ENCODE measurements at places on chromosomes 3 and 15. TPM values are rescaled to one million over a fixed set of nuclear protein-coding genes. Genes with fewer than 3 reads are reported as not detected.

DNA sequence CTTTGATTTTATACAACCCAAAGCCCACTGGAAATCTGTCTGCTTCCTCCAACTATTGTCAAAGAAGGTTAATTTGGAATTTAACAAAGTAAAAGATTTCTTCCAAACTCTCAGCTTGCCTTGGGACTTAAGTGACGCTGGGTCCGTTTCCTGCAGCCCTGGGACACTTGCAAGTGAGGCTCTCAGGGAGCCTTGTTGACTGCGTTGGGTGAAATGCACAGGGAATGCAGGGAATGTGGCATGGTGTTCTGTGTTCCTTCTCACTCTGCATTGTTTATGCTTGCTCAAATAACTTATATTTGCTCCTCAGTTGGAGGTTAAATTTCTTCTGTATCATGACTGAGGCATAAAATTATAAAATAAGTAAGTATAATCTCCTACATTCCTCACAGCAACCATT, 60.9 kb upstream of the TJP1 start:
- DNase-seq, result no peak
- no peak overlapping the region for H3K4me3 ChIP-seq
- H3K27ac ChIP-seq, result no peak overlapping the region
- H3K36me3 ChIP-seq, result no peaks in the 10 kb centered on the region

GRCh38 chr3:63351159-63352007, 73.3 kb downstream of the SYNPR start:
- H3K27me3 ChIP-seq, result peaks cover 46% of the 10 kb centered on the region
- H3K36me3 ChIP-seq, result no peaks in the 10 kb centered on the region
- H3K27ac ChIP-seq, result no peak overlapping the region
- H3K4me1 ChIP-seq, result no peaks in the 10 kb centered on the region

DNA sequence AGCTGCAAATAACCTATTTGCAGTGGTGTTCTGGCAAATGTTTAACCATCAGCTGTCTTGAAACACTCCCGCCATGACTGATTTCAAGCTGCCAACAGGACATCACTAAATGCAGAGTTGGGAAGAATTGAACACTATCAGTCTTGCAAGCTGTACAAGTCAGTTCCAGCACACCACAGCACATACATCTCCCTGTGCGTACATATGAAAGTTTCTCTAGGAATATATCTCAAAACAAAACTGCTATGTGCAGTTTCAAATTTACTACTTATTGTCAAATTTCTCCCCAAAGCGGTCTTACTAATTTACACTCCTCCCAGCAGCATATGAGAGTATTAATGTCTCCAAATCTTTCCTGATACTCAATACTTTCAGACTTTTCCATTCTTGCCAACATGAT, 30.4 kb upstream of the CORO2B start:
- peaks cover 3% of the 10 kb centered on the region for H3K4me1 ChIP-seq
- DNase-seq, result no peak
- no peaks in the 10 kb centered on the region for H3K36me3 ChIP-seq
- H3K4me3 ChIP-seq, result no peak overlapping the region

DNA sequence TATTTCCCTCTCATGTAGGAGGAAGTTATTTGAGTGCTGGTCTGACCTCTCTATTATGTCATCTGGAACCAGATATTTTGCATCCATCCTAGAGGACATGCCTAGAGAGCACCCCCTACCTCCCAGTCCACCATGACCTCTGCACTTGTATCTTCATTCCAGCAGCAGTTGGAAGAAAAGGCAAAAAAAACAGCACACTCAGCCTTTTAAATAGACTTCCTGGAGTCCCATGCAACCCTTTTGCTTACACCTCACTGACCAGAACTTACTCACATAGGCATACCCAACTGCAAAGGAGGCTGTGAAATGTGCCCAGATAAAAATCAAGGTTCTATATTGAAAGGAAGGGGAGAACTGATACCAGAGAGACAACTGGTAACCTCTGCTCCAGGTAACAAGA, 92.3 kb upstream of the FHIT start:
- H3K36me3 ChIP-seq, result no peaks in the 10 kb centered on the region
- H3K27me3 ChIP-seq, result no peaks in the 10 kb centered on the region
- H3K4me1 ChIP-seq, result no peaks in the 10 kb centered on the region
- H3K27ac ChIP-seq, result no peak overlapping the region

- H3K4me1 ChIP-seq, result no peaks in the 10 kb centered on the region
- no peak overlapping the region for H3K4me3 ChIP-seq
- peaks cover 46% of the 10 kb centered on the region for H3K27me3 ChIP-seq
- H3K36me3 ChIP-seq, result no peaks in the 10 kb centered on the region
Measured at GRCh38 chr3:46890132-46890531, 12.6 kb downstream of the PTH1R start.

DNA sequence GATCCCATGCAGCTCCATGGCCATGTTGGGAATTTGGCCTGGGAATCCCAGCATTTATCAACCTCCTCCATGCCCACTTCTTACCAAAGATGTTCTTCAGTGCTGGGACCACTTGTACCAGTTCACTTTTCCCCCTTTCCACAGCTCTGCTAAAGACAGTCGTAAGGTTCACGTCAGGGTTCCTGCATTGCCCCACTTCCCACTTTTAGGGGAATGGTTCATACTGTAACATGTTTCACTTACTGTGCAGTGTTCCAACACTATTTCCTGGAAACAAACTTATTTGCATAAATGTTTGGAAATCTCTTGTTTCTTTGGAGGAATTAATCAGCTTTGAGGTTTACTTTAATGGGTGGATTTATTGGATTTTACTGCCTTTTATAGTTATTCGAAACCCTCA, 17.0 kb downstream of the APH1B start:
- no peaks in the 10 kb centered on the region for H3K27me3 ChIP-seq
- no peak overlapping the region for H3K27ac ChIP-seq
- no peak for DNase-seq
- H3K4me3 ChIP-seq, result no peak overlapping the region

- no peak for DNase-seq
- peaks cover 33% of the 10 kb centered on the region for H3K4me1 ChIP-seq
- H3K36me3 ChIP-seq, result peaks cover 24% of the 10 kb centered on the region
- H3K4me3 ChIP-seq, result no peak overlapping the region
Measured at GRCh38 chr3:186965141-186965879, 35.0 kb downstream of the ST6GAL1 start.

- no peak overlapping the region for H3K4me3 ChIP-seq
- peaks cover 33% of the 10 kb centered on the region for H3K36me3 ChIP-seq
- no peak for DNase-seq
- no peaks in the 10 kb centered on the region for H3K27me3 ChIP-seq
- no peaks in the 10 kb centered on the region for H3K4me1 ChIP-seq
Measured at GRCh38 chr15:50943638-50944037, 35.2 kb downstream of the AP4E1 start.

GRCh38 chr15:61141497-61142125, 87.5 kb downstream of the RORA start:
- no peaks in the 10 kb centered on the region for H3K4me1 ChIP-seq
- no peak overlapping the region for H3K4me3 ChIP-seq
- no peak overlapping the region for H3K27ac ChIP-seq

DNA sequence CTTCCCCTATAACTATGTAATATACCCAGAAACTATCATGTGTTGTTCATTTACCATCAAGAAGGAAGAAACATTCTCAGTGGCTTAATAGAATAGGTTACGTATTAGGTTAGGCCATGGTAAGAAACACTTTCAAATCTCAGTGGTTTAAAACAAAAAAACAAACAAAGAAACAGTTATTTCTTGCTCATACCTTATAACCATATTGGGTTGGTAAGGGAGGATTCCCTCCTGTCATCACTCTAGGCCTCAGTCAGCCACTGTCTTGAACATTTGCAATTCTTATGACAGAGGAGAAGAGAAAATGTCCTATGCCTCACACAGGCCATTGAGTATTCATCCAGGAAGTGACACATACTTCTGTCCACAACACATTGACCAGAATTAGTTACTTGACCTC, 727.7 kb upstream of the NECTIN3 start:
- DNase-seq, result no peak
- no peaks in the 10 kb centered on the region for H3K36me3 ChIP-seq
- H3K4me3 ChIP-seq, result no peak overlapping the region
- H3K27ac ChIP-seq, result no peak overlapping the region
- H3K27me3 ChIP-seq, result peaks cover 4% of the 10 kb centered on the region
- H3K4me1 ChIP-seq, result no peaks in the 10 kb centered on the region

GRCh38 chr3:10366651-10367101, 45.8 kb upstream of the SEC13 start:
- DNase-seq, result peak; percentile 29
- H3K27me3 ChIP-seq, result peaks cover 19% of the 10 kb centered on the region
- no peak overlapping the region for H3K4me3 ChIP-seq
- H3K36me3 ChIP-seq, result peaks cover 3% of the 10 kb centered on the region
- H3K4me1 ChIP-seq, result peaks cover 20% of the 10 kb centered on the region
- H3K27ac ChIP-seq, result no peak overlapping the region

DNA sequence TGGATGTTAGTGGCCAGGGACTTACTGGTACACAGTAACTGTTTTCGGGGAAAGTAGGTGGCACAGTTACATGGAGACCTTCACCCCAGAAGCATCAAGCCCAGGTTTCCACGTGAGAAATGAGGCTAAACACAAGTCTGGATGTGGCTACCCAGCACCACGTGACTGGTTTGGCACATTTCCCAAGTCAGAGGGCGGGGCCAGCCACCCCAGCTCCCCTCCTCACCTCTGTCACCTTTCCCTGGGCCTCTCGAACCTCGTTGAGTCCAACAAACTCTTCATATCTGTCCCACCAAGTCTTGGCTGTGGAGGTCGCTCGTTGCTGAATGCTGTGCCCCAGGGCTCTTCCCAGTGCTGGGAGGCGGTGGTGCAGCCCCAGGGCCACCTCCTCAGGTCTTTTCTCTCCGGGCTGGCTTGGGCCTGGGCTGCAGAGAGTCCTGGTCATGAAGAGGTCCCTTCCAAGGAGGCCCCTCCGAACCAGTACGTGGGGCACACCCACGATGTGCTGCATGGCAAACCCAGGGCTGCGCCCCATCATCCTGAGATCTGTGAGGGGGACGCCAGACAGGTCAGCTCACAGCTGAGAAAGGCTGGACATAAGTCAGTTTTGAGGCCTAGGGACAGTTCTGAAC, 4.8 kb upstream of the PLXNB1 start:
- peaks cover 19% of the 10 kb centered on the region for H3K4me1 ChIP-seq
- no peaks in the 10 kb centered on the region for H3K27me3 ChIP-seq
- no peak overlapping the region for H3K4me3 ChIP-seq
- no peak overlapping the region for H3K27ac ChIP-seq
- peaks cover 14% of the 10 kb centered on the region for H3K36me3 ChIP-seq
- DNase-seq, result peak; percentile 16

GRCh38 chr3:27986234-27986879, 255.1 kb upstream of the CMC1 start:
- no peak overlapping the region for H3K27ac ChIP-seq
- H3K27me3 ChIP-seq, result no peaks in the 10 kb centered on the region
- no peaks in the 10 kb centered on the region for H3K4me1 ChIP-seq
- DNase-seq, result no peak
- no peaks in the 10 kb centered on the region for H3K36me3 ChIP-seq

GRCh38 chr3:189590223-189590622, 41.0 kb upstream of the TP63 start:
- H3K4me1 ChIP-seq, result peaks cover 16% of the 10 kb centered on the region
- H3K4me3 ChIP-seq, result no peak overlapping the region
- H3K27me3 ChIP-seq, result no peaks in the 10 kb centered on the region
- H3K36me3 ChIP-seq, result peaks cover 2% of the 10 kb centered on the region
- no peak for DNase-seq
- no peak overlapping the region for H3K27ac ChIP-seq

GRCh38 chr3:194936659-194937058, 251.0 kb downstream of the FAM43A start:
- no peaks in the 10 kb centered on the region for H3K27me3 ChIP-seq
- no peak overlapping the region for H3K27ac ChIP-seq
- H3K4me3 ChIP-seq, result no peak overlapping the region

DNA sequence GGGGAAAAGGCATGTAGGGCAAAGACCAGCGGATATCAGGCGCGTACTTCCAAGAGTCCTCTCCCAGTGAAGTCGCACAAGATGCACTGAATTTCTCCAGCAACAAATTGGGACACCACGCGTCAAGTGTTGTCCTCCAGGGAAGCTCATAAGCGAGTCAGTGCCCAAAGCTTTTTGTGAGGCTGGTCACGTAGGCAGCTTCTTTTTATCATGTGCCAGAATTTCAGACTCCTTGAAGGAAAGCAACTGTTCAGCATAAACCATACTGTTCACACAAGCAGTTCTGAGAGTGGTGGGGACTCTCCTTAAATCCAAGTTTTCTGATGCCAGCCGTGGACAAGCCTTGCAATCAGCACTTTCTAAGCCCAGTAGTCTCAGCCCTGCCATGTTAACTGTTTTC, 10.1 kb upstream of the FSTL1 start:
- H3K27ac ChIP-seq, result no peak overlapping the region
- H3K27me3 ChIP-seq, result no peaks in the 10 kb centered on the region
- no peak overlapping the region for H3K4me3 ChIP-seq
- no peak for DNase-seq

- peaks cover 16% of the 10 kb centered on the region for H3K27me3 ChIP-seq
- no peak overlapping the region for H3K4me3 ChIP-seq
- DNase-seq, result no peak
- H3K36me3 ChIP-seq, result no peaks in the 10 kb centered on the region
Measured at GRCh38 chr15:61404567-61404966, 175.5 kb upstream of the RORA start.

DNA sequence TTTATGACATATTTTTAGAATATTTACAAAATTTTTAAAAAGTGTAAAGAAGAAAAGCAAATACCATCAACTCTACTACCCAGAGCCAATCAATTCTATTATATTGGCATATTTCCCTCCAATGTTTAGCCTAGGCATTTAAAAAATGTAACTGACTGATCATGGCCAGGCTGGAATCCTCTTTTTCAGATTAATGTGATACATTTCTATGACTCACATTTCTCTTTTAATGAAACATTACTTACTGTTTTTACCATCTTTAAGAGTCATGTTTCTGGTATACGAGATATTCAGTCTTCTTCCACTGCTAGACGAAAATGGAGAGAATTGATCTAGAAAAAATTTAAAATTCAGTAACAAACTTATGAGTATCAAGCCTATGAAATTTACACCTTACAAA, 53.4 kb upstream of the DCUN1D1 start:
- no peak for DNase-seq
- no peak overlapping the region for H3K27ac ChIP-seq
- H3K4me3 ChIP-seq, result no peak overlapping the region
- no peaks in the 10 kb centered on the region for H3K4me1 ChIP-seq
- H3K27me3 ChIP-seq, result no peaks in the 10 kb centered on the region

The SCAANT1 gene
- total RNA-seq, result not detected

The DUOXA2 gene
- total RNA-seq, result not detected

The PLD1 gene
- total RNA-seq, result 0.52 TPM

The XIRP1 gene
- 0.91 TPM for total RNA-seq

The ZNF501 gene
- 2.7 TPM for total RNA-seq

The SLC6A1 gene
- total RNA-seq, result not detected

The PLA2G4E gene
- not detected for total RNA-seq

The ZMYND10 gene
- total RNA-seq, result 0.74 TPM

The THUMPD3 gene
- total RNA-seq, result 63.8 TPM

The HYAL1 gene
- not detected for total RNA-seq

The KCNMB3 gene
- 0.74 TPM for total RNA-seq

The ANKRD63 gene
- total RNA-seq, result not detected

The SPINK8 gene
- not detected for total RNA-seq

The CKMT1A gene
- total RNA-seq, result not detected

The SST gene
- total RNA-seq, result not detected

The SERPINI2 gene
- not detected for total RNA-seq

The RLBP1 gene
- not detected for total RNA-seq

The LRRC3B gene
- total RNA-seq, result not detected

All from activated naive CD8-positive, alpha-beta T cell treated with anti-CD3 and anti-CD28 coated beads for 36 hours (primary cell).